ENCODE measurements at places on chromosomes 4 and X. TPM values are rescaled to one million over a fixed set of nuclear protein-coding genes. Genes with fewer than 3 reads are reported as not detected.

The GRIA2 gene
- 23.5 TPM for total RNA-seq

The STX18 gene
- 36.0 TPM for total RNA-seq

The TACR3 gene
- total RNA-seq, result not detected

The PNCK gene
- total RNA-seq, result 4.9 TPM

The IL21 gene
- not detected for total RNA-seq

The CCDC149 gene
- total RNA-seq, result 31.3 TPM

GRCh38 chrX:150543230-150544155 lies 24.9 kb upstream of the MTM1 start:
- DNase-seq, result no peak

DNA sequence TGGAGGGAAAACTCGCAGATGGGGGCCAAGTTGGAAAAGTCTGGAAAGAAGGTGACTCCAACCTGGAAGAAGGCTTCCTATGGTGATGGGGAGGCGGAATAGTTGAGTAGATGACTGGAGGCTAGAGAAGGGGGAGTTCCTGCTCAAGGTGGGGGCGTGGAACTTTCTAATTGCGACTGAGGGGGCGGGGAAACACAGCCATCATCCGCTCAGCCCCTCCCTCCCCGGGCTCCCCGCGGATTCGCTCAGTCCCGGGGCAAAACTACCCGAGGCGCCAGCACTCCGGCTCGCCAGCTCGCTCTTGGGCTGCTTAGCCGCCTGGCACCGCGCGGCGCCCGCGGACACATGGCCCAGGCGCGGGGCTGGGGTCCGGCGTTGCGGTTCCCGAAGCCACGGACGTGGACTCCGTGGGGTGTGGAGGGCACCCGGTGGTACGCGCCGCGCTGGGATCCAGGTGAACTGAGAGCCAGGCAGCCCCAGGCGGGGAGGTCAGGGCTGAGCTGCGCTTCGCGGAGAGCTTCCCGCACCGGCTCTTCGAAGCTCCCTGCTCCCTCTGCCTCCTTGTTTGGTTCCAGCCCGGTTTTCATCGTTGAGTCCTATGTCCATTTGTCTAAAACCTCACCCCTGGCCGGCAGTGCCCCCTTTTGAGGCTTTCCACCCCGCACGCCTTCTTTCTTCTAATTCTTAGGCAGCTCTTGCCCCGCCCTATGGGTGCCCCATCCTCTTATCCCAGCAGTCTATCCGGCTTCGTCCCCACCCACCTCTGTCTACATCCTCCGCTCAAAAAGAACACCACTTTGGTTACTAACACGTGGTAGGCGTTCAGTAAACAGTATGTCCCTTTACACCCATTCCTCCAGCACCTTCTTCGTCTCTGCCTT lies 38.9 kb downstream of the STARD8 start:
- DNase-seq, result peak; percentile 77

DNA sequence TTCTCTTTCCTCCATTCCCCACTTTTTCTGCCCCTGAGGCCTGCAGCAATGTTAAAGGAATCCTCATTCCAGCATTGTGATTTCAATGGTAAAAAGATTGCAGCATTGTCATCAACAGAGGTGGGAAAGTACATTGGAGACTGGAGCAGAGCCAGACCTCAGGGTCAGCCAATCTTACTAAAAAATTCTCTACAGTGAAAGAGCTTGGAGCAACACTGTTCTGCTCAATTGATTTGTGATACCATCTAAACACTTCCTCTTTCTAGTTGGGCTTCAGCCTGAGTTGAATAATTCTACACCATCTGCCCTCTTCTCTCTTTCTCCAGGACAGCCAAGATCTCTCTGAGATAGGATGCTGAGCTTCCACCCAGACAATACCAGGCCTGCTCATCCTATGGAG lies 176.5 kb downstream of the AR start:
- DNase-seq, result no peak

- DNase-seq, result no peak
Observed at GRCh38 chrX:10356979-10357378, 200.2 kb downstream of the CLCN4 start.

DNA sequence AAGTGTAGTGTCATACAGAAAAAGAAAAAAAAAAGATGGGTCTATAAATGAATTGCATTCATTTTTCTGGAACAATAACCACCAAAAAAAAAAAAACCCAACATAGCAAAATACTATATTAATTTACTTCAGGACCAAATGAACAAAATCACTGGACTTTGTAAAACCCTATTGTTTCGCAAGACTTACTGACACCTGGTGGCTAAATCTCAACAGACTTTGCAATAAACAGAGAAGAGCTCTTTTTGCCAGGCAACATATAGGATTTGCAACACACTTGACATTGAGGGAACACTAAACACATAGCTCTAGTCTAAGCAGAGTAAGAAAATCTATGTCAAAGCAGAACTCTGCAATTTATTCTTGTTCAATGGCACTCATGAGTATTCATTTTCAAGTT lies 990.2 kb downstream of the STPG2 start:
- no peak for DNase-seq

DNA sequence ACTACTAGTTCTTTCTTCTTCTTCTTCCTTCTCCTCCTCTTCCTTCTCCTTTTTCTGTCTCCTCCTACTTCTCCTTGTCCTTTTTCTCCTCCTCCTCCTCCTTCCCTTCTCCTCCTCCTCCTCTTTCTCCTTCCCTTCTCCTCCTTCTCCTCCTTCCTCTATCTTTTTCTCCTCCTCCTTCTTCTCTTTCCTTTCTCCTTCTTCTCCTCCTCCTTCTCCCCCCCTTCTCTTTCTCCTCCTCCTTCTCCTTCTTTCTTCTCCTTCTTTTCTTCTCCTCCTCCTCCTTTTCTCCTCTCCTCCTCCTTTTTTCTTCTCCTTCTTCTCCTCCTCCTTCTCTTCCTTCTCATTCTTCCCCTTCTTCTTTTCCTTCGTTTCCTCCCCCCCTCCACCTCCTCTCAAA lies 21.8 kb upstream of the NAP1L5 start:
- no peak for DNase-seq

DNA sequence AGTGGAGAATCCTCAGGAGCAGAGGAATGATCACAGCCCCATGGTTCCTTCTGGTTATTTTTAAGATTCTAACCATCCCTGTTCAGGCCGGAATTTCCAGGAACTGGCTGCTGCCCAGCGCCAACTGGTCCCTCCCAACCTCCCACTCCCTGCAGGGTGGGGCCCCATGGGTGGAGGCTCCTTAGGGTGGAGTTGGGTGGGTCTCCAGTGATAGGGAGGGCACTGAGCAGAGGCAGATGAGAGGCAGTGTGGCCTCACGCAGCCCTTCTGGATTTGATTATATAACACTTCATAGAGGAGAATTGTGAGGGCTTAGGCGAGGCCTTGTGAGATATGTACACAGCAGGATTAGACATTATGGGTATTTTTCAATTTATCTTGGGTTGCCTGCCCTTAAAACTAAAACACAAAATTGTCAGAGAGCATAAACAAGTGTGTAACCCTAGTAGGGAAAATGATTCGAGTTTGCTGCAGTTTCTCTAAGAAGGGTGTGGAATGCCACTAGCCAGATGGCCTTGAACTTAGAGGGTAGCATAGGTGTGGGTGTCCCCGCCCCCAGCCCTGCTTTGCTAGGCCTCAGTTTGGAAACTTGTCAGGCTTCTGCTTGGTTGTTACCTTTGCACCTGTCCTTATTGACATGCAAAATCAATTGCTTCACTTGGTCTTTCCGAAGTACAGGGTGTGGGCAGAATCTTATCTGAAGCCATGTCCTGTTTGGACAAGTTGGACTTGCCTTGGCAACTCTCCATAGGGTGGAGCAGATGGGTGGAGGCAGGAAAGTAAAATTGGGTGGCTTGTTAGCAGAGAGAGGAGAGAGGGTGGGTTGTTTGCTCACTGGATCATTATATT lies 9.4 kb downstream of the KLF3 start:
- DNase-seq, result peak; percentile 80

GRCh38 chr4:32790803-32791202 lies 2070.6 kb downstream of the PCDH7 start:
- no peak for DNase-seq

- DNase-seq, result no peak
Observed at GRCh38 chr4:90852237-90852636, 725.0 kb downstream of the CCSER1 start.

DNA sequence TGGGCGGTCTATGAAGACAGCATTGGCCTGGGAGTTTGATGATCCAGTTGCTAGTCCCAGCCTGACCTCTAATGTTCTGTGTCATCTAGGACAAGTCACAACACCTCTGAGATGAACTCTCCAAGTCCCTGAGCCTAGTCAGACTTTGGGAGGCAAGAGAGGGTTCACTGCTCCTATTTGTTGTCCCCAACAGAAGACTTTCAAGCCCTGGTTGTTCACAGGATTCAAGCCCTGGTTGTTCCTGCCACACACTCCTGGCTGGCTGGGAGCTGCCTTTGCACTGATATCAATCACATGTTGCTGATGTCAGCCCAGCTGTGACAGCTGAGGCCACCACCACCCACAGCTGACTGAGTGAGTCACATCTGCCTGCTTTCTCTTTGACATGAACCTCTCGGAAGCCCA lies 253.2 kb upstream of the RASGEF1B start:
- peak; percentile 69 for DNase-seq

- peak; percentile 64 for DNase-seq
Observed at GRCh38 chr4:184384056-184384809, 90.1 kb downstream of the IRF2 start.

DNA sequence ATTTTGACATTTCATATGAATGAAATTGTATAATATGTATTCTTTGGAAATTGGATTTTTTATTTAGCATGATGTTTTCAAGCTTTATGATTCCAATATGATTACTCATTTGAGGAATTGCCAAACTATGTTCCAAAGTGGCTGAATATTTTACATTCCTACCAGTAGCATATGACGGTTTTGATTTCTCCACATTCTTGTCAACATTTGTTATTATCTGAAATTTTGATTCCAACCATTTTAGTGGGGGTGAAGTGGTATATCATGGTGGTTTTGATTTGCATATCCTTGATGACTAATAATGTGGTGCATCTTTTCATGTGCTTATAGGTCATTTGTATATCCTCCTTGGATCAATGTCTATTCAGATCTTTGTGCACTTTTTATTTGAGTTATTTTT lies 2.6 kb upstream of the BEX1 start:
- DNase-seq, result no peak

GRCh38 chrX:40175511-40176350 lies 78.0 kb upstream of the BCOR start:
- peak; percentile 88 for DNase-seq

GRCh38 chr4:4693258-4693657 lies 151.4 kb upstream of the STX18 start:
- DNase-seq, result no peak

GRCh38 chr4:151541389-151542071 lies 132.6 kb downstream of the FHIP1A start:
- no peak for DNase-seq

GRCh38 chrX:153179131-153179530 lies at the start of gene MAGEA1:
TSS of gene MAGEA1 (plus strand) at chrX:153179284. CDS start at chrX:153182390, 3,106 bp downstream.
- no peak for DNase-seq

GRCh38 chr4:23481566-23481965 lies 408.3 kb downstream of the PPARGC1A start:
- DNase-seq, result no peak

DNA sequence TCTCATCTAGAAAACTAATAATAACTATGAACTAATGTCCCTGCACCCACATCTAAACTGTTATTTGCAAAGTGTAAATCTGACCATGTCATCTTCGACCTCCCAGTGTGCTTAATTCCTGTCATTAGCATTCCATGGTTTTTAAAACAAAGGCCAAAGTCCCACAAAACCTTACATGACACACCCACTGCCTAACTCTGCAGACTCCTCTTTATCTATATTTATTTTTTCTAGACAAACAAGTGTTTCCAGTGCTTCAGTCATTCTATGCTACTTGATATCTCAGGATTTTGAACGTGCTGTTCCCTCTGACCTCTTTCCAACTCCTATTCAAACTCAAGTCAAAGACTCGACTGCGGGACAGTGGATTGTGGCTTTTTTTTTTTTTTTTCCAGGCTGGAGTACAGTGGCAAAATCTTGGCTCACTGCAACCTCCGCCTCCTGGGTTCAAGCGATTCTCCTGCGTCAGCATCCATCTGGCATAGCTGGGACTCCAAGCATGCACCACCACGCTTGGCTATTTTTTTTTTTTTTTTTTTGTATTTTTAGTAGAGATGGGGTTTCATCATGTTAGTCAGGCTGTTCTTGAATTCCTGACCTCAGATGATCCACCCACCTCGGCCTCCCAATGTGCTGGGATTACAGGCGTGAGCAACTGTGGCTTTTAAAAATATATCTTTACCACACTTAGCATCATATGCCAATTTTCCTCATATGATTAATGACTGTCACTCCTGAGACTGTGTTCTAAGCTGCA lies 1511.0 kb downstream of the ARAP2 start:
- no peak for DNase-seq

Data from aorta (tissue), 5 donors.